ENCODE measurements at places on chromosomes 3 and 15.

DNA sequence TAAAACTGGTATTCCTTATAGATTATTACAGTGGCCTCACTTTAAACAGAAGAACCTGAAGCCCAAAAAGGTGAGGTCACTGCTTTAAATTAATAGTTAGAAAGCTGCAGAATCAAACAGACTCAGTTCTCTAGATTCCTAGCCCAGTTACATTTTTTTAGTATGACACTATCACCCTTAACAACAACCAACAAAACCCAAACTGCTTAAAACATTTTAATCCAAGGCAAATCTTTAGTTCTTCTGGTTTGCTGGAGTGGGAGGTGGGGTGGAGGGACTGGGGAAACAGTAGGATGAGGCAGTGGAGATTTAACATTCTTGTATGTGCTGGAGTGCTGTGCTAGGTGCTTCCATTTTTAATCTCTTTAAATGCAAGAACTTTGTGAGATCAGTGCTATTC is 631.6 kb upstream of the KCNMB2 start:
- peak; percentile 16 for DNase-seq

DNA sequence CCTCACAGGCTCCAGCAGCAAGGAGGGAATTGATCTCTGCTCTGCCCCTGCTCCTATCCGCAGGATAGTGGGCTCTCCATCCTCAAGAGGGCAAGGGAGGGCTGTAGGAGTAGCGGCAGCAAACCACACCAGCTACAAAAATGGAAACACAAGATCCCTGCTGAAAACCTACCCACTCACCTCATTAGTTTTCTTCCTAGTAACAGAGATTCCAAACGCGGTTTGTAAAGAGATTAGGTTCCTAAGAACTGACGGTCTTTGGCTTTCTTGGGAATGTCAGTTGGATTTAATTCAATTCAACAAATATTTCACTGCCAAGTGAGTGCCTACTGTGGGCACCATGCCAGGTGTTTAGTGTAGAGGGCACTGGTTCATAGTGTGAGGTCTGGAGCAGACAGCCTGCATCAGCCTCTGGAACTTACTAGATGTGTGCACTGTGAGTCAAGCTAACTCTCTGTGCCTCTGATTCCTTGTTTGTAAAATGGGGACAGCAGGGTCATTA is 84.7 kb downstream of the MRPL46 start:
- no peak for DNase-seq

- DNase-seq: peak; percentile 73
These were observed 1.7 kb downstream of the EPB42 start for GRCh38 chr15:43218908-43219706.

DNA sequence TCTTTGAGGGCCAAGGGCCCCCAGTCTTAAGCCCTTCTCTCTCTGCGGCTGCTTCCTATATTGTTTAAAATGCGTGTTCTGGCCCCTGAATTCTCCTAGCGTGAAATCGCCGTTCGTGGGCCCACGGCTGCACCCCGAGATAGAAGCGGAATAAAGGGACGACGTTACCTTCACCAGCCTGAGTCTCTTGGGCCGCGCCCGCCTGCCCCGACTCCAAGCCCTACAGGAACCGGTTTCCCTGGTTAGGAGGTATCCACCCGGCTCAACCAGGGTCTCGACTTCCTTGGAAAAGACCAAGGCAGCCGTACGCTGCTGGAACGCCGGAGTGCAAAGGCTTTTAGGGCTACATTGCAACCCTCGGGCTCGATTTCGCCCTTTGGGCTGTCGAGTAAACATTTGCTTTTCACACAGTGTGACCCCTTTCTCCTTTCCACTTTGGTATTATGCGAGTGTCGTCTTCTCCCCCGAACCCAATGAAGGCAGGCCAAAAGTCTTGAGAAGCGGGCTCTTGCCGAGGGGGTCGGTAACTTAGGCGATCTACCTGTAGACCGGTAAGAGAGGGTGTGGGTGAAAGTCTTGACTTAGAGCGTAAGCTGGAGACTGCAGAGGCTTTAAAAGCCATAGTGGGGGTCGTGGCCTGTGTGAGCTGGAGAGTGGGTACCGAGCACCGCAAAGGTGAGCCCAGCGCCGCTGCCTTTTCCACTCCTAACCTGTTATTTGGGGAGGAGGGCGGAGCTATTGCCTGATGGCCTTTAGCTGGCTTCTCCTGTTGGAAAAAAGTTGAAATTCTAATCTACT is 2.0 kb downstream of the TRIM71 start:
- DNase-seq: no peak

- DNase-seq: no peak
These were observed 20.0 kb upstream of the CHD2 start for GRCh38 chr15:92879949-92880725.

GRCh38 chr15:78007211-78007931 is 70.1 kb downstream of the TBC1D2B start:
- no peak for DNase-seq

GRCh38 chr15:52440414-52440813 is 88.3 kb downstream of the MYO5A start:
- no peak for DNase-seq

DNA sequence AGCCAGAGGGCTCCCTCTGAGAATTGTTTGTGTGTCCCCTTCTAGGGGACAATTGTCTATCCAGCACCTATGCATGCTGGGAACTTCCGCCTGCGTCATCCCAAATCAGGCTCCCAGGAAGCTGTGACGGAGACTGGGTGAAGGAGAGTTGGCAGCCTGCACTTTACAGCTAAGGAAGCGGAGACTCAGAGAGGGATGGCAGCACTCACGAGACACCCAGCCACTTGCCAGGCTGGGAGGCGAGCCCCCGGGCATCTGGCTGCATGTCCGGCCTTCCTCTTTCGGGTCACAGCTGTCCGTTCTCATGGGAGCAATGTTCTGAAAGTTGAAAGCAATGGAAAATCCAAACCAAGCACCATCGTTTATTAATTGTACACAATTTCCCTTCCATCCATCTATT is 45.5 kb upstream of the SLC6A11 start:
- DNase-seq: no peak

DNA sequence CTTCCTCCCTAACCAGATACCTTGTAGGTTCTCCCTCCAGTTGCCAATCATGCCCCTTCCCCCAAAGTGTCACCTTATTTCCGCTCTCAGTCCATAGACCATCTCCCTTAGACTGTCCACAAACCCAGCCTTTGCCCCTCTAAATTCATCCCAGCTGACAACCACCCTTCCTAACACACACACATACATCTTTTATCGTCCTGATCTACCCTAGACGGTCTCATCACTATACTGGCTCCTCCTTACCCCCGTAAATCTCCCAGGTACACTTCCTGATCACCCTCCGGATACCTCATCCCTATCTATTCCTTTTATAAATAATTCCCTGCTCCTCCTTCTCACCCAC is 828 bp downstream of the THOC7 start:
- DNase-seq: no peak

GRCh38 chr3:151412989-151413388 is 28.4 kb upstream of the P2RY12 start:
- no peak for DNase-seq

- DNase-seq: peak; percentile 95
These were observed at the start of gene FNDC3B for GRCh38 chr3:172039436-172040077. FNDC3B (plus strand) TSS chr3:172039578; CDS start chr3:172112480, 72,902 bp downstream.

DNA sequence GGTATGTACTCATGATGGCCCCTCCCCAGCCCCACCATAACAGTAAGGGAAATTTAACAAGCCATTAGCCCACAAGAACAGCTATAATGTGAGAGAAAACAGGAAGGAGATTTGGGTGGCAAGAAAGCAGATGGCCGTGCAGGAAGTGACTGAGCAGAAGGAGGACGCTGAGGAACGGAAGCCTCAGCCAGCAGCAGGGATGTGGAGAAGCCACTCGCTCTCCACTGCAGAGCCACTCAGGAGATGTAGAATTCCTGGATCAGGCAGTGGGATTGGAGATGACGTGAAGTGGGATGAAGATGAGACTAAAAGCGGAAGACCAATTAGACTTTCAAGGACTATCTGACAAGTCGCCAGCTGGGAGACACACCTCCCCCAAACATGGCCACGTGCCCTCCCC is 31.2 kb downstream of the PRR23E start:
- no peak for DNase-seq

GRCh38 chr15:43194795-43195194 is 9.6 kb downstream of the CCNDBP1 start:
- DNase-seq: no peak

- peak; percentile 75 for DNase-seq
These were observed 18.3 kb downstream of the THBS1 start for GRCh38 chr15:39598958-39599845.

DNA sequence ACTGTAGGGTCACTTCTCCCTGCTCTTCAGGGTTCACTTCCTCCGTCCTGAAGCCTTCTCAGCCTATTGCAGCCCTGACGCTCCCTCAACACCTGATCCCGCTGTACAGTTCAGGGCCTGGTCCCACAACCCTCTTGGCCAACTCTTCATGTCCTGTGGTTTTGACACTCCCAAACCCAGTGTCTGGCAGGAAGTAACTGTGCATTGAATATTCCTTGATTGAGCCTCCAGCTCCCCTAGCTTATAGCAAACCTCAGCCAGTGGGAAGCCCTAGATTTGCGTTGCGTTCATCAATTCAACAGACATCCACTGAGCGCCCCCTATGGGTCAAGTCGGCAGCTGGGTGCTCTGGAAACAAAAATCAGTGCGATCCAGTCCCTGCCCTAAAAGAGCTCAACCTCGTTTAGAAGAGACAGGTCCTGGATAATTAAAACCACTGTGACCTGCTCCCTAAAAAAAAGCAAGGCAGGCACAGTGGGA is 13.5 kb downstream of the UBAP1L start:
- DNase-seq: peak; percentile 37

DNA sequence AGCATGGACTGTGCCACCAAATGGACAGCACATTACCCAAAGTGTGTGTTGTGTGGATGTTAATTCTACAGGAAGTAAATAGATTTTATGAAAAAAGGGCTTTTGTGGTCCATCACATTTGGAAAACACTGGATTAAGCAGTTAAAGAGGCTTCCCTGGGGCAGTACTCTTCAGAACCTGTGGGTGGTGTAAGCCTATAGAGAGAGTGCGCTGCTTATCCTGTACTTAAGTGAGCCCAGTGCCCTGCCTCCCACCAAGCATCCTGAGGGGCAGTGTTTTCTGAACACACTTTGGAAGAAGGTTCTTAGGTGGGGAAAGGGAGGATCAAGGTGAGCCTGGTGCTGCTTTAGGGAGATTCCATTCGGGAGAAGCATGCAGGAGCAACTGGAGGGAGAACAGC is 10.9 kb downstream of the TTLL3 start:
- DNase-seq: no peak

DNA sequence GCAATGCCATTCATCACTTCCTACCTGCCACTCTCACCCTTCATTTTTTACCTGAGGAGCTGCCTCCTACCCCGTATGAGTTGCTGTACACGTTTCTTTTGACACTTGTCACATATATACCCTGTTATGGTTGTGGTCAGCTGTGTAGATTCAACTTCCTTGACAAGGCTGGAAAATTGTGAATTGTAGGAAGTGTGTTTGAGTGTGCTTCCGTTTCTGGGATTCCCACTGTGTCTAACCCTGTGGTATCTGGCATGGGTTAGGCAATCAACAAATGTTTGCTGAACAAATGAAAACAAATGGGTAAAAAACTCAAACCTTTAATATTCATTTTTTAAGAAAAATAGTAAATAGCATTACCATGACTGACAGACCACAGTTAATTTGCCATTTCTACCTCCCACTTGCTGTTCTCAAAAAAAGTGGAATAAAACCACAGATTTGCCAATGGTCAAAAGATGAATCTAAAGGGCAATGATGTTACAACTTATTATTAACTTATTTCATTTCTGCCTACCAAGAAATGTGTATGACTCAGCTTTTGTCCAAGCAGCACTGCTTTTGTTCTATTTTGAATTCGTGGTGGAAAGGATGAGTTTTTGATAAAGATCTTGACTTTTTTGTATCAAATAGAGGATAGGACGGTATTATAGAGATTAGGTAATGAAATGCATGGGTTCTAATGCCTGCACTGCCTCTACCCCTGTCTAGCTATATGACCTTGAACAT is 404.6 kb downstream of the LPP start:
- peak; percentile 53 for DNase-seq

DNA sequence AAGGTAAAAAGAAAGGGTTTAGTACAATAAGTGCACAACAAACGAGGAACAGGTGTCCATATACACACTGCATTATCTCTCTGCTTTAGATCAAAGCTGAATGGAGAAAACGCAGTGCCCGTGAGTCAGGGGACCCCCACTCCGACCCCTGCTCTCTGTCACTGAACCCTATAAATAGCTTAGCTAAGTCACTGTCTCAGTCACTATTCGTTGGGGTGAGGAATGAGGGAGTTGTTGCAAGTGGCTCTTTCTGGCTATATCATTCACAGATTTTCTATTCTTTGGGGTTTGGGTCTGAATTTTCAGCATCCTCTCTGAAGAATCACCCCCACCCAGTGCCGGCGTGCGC is 458 bp upstream of the STAC start:
- no peak for DNase-seq

DNA sequence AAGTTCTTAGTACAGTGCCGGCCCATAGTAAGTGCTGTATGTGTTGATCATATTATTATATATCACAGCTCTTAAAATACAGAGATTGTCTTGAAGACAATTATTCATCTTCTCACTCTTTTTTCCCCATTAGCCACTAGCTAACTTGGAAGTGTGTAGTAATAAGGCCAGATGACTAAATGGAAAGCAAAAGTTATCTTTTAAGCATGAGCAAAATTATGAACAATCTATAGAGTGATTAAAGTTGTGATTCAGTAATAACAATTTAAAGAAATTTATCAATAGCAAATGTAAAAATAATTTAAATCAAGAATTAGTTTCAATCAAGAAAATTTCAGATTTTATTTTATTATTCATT is 630.9 kb upstream of the TBL1XR1 start:
- DNase-seq: no peak

GRCh38 chr3:64047787-64048186 is 24.5 kb upstream of the PSMD6 start:
- no peak for DNase-seq

DNA sequence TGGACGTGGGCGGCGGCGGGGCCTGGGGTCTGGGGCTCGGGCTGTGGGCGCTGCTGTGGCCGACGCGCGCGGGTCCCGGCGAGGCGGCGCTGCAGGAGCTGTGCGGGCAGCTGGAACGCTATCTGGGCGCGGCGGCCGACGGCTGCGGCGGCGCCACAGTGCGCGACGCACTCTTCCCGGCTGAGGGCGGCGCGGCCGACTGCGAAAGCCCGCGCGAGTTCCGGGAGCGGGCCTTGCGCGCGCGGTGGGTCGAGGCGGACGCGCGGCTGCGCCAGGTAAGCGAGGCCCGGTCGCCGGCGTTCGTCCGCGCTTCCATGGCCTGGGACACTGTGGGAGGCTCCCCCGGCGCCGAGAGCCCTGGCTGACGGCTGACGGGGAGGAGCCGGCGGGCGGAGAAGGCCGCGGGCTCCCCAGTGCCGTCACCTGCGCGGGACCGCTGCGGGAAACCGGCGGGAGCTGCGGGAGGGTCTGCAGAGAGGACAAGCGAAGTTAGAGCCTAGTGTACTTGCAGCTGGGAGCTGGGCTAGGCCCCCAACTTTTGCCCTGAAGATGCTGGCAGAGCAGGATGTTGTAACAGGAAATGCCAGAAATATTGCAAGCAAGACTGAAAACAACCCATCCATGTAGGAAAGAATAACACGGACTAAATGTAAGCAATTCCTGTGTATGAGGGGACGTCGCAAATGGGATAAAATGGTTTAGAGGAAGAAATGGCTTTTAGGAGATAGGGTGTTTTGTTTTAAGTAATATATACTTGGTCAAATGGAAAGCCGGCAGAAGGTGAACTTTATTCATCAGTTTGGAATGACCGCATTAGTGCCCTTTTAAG is 847 bp downstream of the WHAMM start:
- peak; percentile 81 for DNase-seq

- peak; percentile 77 for DNase-seq
These were observed 29.0 kb upstream of the TIMP4 start for GRCh38 chr3:12187448-12188327.

- DNase-seq: peak; percentile 68
These were observed 44.4 kb downstream of the LSM3 start for GRCh38 chr3:14222900-14223594.

- DNase-seq: peak; percentile 42
These were observed 7.0 kb downstream of the EIF4A2 start for GRCh38 chr3:186790261-186790981.

Measured in fibroblast of gingiva (primary cell).